NCI-H1092 (cell line): ENCODE measurements at places on chromosomes 5 and 9.

- no peak for DNase-seq
These were observed 151.5 kb upstream of the NR3C1 start for GRCh38 chr5:143554918-143555477.

DNA sequence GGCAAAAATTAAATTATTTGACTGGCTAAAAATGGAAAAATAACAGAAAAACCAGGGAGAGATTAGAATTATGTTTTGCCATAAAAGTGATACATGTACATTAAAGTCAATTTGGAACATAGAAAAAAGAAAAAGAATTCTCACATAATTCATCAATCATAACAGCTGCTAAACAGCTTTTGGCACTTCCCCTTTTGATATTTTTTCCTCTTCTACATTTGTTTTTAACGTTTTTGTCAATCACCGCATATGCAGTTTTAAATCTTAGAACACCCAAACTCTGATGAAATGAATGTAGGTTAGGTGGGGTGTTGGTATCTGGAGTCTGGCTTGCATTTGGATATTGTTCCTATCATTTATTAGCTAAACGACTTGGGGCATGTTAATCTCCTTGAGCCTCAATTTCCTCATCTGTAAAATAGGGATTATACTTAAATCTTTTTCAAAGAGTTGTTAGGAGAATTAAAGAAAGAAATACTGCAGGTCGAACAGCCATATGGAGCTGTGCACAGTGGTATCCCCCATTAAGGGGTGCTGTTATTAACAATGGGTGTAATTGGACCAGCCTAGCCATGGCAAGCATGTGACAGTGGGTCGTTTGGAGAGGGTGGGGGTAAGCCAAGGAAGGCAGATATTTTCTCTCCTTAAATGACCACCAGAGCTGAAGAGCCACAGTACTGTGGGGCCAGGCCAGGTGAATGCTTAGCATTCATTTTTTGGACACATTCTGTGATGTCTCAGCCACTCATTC lies 22.6 kb downstream of the NPR3 start:
- no peak for DNase-seq

GRCh38 chr5:10151656-10152055 lies 98.0 kb downstream of the ATPSCKMT start:
- no peak for DNase-seq

DNA sequence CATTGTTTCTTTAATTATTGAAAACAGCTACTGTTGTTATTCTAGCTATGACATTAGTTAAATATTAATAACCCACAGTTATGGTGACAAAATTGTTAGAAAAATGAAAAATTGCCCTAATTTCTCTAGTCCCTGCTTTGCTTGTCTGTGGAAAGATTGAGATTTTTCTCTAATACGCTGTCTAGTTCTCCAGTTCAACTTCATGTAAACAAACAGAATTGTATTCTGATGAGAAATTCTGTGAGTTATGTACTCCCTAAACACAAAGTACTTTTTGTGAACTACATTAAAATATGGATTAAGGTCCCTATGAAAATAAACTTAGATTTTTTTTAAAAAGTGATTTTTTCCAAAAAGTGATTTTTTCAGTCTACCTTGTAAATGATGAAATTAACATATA lies 8.7 kb downstream of the SLF1 start:
- DNase-seq, result no peak

DNA sequence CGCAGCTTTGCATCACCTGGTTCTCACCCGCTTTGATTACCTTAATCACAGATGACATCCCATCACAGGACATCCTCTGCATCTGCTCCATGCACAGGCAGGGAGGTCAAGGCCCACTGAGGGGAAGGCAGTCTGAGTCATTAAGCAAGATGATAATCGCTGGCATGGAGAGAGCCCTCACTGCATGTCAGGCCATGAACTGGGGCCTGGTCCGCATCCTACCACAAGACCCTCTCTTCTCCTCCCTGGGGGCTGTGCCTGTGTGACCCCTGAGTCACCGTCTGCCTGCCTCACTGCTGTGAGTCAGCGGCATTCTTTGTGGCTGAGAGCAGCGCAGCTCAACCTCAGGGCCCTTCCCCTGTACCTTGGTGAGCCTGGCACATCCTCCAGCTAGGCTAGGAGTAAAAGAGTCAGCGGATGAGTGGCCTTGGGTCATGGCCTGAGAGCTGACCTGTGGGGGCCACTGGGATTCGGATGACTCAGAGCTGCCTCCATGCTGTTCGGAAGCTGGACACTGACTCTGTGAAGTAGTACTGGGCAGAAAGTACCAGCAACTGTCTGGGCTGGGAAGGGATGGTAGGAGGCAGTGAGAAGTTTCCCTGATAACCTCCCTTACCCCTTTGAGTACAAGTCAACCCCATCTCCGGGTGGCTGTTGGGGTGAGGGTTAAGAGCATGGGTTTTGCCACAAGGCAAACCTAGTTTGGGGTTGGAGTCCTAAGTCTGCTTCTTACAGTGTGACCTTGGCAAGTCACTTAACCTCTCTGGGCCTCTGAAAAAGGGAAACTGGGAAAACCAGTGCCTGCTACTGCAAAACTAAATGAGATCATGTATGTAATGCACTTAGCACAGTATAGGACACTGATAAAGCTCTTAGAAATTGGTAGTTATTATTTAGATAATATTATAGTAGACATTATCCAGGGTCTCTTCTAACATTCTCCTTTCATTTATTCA lies 14.6 kb upstream of the ARSI start:
- no peak for DNase-seq

- DNase-seq, result no peak
These were observed 180.4 kb upstream of the ACTBL2 start for GRCh38 chr5:57662991-57663390.

GRCh38 chr9:20619487-20620200 lies 2.7 kb downstream of the MLLT3 start:
- no peak for DNase-seq

DNA sequence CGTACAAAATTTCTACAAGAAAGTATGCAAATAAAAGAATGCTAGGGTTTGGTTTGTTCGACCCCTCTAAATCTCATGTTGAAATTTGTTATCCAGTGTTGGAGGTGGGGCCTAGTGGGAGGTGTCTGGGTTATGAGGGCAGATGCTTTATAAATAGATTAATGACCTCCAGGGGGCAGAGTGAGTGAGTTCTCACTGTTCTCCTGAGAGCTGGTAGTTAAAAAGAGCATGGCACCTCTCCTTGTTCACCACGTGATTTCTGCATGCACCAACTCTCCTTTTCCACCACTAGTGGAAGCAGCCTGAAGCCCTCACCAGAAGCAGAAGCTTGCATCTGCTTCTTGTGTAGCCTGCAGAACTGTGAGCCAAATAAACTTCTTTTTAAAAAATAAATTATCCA lies 50.4 kb upstream of the FAM170A start:
- DNase-seq, result no peak

- DNase-seq, result no peak
These were observed 105.2 kb upstream of the ITGA1 start for GRCh38 chr5:52682492-52682891.

DNA sequence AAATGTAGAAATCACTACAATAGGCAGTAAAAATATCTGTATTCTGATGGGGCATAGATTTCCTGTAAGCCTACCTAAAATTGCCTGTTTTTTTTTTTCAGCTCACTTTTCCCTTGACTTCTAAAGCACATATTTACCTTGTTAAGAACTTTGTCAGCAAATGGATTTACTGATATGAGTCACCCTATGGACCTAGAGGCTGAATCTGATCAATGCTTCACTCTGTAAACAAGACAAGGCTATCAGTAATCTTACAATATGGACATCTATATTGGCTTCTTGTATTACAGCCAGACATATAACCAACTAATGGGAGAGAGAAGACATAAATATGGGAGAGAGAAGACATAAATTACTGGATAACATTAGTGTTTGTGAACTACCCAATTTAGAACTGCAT lies 792.7 kb upstream of the CHD1 start:
- no peak for DNase-seq

GRCh38 chr9:2158111-2158610 lies 143.0 kb downstream of the SMARCA2 start:
- DNase-seq, result no peak

DNA sequence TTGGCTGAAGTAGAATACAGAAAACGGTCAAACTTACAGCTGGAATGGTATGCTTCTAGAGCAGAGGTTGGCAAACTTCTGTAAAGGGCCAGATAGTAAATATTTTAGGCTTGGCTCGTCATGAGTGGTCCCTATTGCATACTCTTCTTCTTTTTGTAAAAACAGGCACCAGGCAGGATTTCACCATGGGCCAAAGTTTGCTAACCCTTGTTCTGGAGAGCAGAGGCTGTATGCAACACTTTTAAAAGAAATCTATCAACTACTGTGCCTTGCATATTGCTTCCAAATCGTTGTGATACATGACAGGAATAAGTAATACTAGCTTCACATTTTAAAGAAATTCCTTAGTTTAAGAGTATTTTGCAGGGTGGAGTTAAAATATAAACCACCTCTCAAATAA lies 15.6 kb upstream of the COL23A1 start:
- DNase-seq, result no peak

DNA sequence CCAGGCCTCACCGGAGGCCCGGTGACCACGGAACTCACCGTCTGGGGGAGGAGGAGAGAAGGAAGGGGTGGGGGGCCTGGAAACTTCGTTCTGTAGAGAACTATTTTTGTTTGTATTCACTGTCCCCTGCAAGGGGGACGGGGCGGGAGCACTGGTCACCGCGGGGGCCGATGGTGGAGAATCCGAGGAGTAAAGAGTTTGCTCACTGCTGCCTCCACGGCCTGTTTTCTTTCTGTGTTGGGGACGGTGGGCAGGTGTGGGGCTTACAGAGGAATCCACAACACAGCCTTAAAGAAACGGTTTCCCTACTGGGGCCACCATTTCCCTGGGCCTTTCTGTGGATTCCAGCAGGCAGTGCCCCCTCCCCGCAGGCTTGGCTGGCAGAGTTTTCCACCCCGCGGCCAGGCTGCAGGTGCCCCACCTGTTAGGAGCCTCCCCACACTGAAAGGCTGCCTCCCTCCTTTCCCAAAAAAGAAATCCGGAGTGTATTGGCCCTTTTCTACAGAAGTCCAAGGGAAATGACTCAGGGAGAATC lies 80.8 kb downstream of the NTNG2 start:
- DNase-seq, result no peak

DNA sequence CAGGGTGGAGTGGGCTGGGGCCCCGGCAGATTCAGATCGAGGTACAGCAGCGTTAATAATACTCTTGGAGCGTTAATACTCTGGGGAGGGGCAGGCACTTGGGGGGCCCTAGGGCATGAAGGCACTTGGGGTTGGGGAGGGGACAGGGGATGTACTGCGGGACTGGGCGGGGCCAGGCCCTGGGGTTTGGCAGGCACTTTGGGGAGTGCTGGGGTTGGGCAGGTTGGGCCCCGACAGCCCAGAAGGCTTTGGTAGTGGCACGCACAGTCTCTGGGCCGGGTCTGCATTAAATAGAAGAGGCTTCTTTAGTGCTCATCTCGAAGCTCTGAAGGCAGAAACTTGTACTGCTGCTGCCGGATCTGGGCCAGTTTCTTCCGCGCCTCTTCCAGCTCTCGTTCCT lies 7.8 kb upstream of the TPM2 start:
- no peak for DNase-seq

DNA sequence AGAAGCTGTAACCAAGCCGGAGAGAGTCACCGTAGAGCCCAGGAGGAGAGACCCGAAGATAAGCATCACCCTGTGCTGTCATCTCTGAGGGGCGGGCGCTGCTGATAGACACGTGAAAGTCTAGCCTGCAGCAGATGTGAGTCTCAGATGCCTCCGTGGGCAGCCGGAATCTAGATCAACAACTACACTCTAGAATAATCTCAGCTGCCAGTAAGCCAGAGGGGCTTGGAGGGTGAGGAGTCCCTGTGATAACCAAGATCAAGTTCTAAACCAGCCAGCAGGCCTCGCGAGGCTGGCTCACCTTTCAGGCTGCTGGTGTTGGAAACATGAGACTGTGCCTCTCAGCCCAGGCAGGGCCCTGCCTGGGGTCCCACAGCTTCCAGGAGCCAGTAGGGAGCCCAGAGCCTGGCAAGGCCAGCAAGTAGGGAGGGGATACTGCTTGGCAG lies 54.1 kb downstream of the DAPK1 start:
- no peak for DNase-seq

DNA sequence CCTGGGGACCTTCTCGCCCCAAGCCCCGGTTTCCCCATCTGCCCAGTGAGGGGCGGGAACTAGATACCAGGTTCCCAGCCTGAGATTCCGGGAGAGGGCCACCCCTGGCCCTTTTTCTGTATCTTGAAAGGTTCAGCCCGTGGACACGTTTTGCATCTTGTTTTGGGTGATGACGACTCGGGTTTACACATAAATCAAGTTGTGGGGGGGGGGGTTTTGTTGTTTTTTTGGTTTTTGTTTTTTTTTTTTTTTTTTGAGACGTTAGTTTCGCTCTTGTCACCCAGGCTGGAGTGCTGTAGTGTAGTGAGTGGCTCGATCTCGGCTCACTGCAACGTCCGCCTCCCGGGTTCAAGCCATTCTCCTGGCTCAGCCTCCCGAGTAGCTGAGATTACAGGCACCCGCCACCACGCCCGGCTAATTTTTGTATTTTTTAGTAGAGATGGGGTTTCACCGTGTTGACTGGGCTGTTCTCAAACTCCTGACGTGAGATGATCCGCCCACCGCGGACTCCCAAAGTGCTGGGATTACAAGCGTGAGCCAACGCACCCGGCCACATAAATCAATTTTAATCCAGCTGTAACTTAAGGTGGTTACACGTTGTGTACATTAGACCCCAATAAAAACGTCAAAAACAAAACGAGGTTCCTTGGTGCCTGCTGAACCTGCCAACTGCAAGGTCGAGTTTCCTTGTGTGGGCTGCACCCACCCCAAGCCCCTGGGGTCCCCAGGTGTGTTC lies 1.1 kb upstream of the BRD3 start:
- DNase-seq, result no peak

DNA sequence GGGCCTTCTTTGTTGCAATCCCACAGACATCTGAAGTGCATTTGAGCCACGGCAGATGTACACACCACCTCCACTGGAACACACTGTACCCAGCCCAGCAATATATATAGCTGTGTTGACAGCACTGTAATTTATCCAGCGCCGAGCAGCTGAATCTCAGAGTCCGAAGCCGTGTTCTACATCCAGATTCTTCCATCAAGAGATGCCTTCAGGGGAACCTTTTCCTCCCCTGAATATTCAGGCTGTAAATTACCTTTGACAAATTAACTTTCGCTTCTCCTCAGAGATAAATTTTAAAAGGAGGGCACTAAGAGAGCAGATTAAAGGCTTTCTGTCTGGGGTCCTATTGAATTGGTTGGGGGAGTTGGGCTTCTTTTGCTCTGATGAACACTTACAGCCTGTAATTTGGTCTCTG lies 76.4 kb downstream of the ROR2 start:
- DNase-seq, result no peak

DNA sequence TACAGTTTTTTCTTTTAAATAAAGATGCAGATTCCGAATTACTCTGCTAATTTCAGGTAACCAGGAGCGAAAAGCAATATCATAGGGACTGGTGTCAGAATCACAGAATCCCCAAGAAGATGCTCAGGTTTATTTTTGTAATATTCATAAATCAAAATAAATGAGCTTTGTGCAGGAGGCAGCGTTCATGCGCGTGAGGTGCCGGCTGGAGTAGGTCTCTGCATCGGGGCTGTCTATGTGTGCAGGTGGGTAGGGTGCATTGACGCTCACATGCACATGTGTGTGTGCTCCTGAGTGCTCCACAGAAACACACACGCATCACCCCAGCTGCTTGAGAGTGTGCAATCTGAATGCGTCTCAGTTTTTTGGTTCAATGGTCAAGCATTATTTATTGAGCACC lies 226.4 kb downstream of the PBX3 start:
- DNase-seq, result no peak
